ENCODE measurements at places on chromosomes 13 and 19.

- peak; percentile 91 for DNase-seq
Observed at GRCh38 chr19:18294467-18294864, 13.0 kb upstream of the JUND start.

DNA sequence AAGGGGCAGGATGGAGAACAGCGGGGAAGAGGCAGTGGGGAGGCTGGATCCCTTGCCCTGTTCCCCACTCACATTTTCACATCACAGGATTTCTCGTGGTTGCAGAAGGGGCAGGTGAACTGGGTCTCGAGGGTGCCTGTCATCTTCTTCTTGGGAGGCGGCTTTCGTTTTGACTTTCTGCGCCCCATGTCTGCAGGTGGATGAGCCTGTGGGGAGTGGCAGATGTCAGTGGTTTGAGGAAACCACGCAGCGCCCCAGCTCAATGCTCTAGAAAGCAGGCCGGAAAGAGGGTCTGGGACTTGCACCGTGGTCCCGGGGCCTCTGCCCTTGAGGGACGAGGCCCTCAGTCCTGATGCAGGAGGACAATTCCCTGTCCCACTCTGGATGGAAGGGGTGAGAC, 4.9 kb downstream of the ELOF1 start:
- no peak for DNase-seq

DNA sequence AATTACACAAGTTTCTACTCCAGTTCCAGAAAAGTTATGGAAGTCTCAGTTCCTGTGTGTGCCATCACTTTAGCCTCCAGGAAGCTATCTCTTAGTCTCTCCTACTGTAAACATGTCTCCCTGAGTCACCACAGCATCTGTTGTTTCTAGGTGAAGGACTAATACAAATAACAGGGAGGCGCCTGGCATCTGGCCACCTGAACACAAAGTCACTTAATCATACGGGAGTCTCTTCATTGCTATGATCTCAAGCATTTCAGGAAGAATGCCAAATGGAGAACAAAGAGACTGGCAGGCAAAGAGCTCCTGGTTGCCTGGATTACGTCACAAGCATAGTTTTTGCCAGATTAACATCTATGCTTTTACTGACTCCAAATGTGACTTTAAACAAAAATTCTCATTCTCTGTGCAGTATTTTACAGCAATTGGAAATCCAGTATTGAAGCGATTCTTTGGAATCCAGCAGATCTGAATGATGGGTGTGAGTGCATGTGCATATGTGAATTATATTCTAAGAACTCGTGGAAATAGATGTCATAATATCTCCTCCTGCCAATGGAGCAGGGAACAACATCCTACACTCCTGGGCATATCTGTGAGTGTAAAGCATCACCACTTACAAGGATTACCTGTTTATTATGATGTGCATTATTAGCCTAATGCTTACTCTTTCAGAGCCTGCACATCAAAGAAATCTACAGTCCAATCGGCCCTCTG, 572.8 kb downstream of the PCDH9 start:
- DNase-seq = no peak

GRCh38 chr13:112602189-112602588, 14.2 kb upstream of the TUBGCP3 start:
- DNase-seq = no peak

DNA sequence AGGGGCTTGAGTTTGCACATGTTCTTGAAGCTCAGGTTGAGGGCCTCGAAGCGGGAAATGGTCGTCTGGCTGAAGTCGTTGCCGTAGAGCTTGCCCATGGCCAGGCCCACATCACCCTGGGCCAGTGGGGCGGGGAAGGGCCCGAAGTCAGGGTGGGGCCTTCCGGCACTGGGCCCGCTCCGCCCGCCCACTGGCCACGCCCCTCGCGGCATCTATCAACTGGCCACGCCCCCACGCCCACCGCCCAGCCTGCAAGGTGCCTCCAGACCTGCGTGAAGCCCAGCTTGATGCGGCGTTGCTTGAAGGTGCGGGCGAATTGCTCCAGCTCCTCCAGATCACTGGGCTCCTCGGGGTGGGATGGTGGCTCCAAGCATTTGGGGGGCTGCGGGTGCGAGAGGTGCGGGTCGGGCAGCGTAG, 19.9 kb downstream of the ZNF574 start:
- DNase-seq = no peak

DNA sequence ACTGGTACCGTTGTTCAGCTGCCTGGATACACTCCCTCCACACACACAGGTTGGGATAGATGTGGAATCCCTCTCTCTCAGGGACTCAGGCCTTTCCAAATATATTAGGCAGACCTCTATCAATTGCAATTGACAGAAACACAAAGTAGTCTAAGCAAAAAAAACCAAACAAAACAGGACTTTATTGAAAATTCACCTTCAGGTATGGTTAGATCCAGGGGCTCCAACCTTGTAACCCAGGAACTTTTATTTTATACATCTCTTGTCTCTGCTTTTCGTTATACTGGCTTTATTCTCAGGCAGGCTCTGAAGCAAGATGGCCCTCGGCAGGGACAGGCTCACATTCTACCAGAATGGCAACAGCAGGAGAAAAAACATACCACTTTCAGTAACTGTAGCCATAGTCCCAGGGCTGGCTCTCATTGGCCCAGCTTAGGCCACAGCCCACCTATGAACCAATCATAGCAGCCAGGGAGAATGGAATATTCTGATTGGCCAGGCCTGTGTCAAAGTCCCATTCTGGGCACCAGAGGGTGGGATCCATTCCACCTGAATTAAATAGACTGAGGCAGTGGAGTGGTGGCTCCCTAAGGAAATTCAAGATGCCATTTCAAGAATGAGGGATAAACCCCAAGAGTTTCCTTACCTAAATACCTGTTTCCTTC, 13.1 kb upstream of the CEACAM19 start:
- DNase-seq = no peak

- no peak for DNase-seq
Observed at GRCh38 chr13:53045189-53045588, 16.6 kb downstream of the OLFM4 start.

- no peak for DNase-seq
Observed at GRCh38 chr13:76293346-76293745, 592.9 kb downstream of the KCTD12 start.

DNA sequence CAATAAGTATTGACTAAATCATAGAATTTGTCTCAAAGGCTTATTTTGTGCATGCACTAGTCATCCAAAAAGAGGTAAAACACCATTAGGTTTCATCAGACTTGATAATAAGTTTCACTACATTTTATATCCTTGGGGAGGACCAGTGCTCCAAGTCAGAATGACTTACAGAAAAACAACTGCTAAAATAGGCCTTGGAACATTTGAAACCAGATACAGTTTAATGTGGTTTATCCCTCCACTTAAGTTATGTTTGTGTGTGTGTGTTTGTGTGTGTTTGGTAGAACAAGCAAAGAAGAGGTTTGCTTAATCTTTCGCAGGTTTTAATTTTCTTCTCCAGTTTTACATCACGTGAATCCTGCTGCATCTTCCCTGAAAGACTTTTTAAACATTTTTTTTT, 570.9 kb downstream of the PCDH9 start:
- no peak for DNase-seq

DNA sequence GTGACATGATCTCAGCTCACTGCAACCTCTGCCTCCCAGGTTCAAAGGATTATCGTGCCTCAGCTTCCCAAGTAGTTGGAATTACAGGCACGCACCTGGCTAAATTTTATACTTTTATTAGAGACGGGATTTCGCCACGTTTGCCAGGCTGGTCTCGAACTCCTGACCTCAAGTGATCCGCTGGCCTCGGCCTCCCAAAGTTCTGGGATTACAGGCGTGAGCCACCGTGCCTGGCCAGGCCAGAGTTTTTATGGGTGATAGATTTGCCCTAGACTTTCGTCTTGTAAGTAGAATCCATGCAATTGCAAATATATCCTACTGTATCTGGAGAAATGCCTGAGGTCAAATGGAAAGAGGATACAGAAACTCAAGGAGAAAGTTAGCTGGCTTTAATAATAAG, 819.9 kb upstream of the SLITRK1 start:
- DNase-seq = no peak

- no peak for DNase-seq
Observed at GRCh38 chr13:106911627-106912026, 343.7 kb upstream of the ARGLU1 start.

DNA sequence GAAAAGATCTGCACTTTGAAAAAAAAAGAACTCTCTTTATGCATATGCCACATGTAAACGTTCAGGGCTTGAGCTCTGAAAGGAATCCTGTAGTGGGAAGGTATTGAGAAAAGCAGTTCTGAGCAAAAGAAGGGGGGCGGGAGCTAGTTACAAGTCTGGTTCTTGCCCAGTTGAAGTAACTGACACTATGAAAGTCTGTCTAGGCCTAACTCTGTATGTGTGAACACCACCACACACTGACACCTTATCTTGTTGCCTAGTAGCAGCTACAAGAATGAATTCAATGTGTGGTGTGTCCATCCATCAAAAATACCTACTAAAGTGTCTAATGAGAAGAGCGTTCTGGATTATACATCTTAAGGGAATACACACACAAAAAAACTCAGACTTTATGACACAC, 820.6 kb downstream of the DIAPH3 start:
- DNase-seq = no peak

DNA sequence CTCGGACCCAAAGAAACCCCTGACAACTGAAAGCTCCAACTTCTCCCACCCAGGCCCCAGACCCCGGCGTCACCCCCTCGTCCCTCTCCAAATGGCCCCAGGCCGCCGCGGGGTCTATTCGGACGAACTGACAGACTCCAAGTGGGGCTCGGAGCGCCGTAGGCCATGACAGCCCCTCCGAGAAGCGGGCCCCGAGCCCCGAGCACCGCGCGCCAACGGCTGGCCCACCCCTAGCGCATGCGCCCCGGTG, 360 bp downstream of the DDX39A start:
- peak; percentile 94 for DNase-seq

DNA sequence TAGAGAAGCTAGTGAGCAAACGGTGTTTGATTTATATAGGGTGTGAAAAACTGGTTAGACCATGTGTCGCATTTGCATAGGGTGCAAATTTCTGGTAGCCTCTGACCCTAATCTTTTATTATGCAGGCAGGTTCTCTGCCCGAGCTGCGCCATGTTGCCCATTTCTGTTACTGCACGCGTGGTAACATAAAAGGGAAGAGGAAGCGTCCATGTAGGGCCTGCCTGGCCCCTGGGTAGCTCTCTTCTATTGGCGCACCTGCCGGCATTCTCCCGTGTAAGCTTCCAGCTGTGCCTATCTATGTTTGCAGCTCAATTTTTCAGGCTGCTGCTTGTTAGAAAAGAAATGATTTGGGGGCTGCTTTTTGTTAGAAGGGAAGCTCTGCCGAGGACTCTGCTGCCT, 14.0 kb upstream of the CD70 start:
- peak; percentile 33 for DNase-seq

- peak; percentile 72 for DNase-seq
Observed at GRCh38 chr19:459724-460511, 915 bp downstream of the SHC2 start.

DNA sequence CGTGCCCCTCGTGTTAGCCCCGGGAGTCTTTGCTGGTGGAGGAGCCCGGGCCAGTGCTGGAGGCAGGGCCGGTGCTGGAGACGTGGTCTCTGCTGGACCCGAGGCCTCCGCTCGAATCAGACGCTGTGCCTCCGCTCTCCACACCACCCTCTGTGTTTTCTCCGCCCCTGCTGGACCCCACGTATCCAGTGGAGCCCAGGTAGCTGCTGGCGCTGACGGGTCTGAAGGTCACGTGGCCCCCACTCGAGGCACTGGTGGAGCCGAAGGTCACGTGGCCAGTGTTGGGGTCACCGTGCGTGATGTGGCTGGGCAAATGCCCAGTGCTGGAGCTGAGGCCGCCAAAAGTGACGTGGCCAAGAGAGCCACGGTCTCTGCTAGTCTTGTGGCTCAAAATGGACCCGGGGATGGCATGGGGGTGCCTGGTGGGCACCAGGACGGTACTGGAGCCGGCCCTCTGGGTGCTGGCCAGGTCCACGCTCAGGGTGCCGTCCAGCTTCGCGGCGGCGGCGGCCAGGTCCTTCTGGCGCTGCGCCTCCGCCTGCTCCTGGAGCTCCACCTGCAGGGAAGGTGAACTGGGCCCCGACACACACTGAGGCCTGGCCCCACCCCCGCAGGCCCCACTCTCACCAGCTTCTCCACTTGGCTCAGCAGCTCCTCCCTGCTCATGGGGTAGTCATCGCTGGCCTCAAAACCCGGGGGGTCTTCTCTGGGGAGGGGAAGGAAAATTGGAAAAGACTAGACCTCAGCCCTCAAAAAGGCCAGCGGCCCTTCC, 27.3 kb downstream of the ZNF114 start:
- no peak for DNase-seq

GRCh38 chr13:43933378-43933777, 53.7 kb downstream of the LACC1 start:
- no peak for DNase-seq

DNA sequence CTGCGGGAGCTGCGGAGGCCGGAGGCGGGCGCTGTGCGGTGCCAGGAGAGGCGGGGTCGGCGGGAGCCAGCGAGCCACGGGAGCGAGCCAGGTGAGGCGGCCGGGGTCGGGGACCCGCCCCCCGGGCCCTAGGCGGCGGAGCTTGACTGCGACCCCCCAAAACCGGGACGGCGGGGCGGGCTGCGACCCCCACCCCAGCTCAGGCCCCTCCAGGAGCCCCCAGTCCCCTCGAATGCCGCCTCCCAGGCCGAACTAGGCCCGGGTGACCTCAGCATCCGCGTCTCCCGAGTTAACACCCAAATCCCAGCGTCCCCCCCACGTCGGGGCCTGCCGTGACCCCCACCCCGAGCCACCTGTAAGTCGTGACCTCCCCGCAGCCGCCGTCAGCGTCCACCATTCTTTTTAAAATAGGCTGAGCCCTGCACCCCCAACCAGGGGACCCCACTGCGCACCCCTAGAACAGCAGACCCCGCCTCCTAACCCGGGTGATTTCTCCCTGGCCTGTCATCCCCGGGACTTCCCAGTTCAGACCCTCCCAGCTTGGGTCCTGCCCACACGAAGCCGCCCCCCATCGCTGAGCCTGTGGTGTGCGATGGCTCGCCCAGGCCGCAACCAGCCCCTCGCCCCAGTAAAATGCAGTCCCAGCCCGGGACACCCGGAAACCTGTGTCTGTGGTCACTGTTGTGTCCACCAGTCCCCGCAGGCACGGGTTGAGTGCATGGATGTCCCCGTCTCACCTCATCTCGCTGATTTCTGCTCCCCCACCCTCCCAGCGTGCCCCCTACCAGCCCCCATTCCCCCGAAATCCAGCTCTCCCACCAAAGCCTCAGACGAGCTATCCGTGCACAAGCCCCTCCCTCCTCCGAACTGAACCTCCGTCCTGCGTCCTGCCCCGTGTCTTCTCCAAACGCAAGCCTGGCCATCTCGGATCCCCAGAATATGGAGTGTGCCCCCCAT, 551 bp downstream of the FZR1 start:
- DNase-seq = peak; percentile 65

DNA sequence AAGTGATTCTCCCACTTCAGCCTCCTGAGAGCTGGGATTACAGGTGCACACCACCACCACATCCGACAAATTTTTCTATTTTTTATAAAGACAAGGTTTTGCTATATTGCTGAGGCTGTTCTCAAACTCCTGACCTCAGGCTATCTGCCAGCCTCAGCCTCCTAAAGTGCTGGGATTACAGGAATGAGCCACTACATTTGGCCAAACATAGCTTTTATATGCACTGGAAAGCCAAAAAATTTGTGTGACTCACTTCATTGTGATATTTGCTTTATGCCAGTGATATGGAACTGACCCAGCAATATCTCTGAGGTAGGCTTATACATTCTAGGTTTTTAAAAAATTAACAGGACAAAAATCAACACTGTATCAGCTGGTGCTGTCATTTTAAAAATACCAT, 26.8 kb upstream of the ACOD1 start:
- no peak for DNase-seq

All from activated CD8-positive, alpha-beta memory T cell treated with anti-CD3 and anti-CD28 coated beads for 24 hours (primary cell).